ENCODE measurements at places on chromosomes 1 and 21. TPM values are rescaled to one million over a fixed set of nuclear protein-coding genes. Genes with fewer than 3 reads are reported as not detected.

- DNase-seq: no peak
- no peak overlapping the region for H3K27ac ChIP-seq
- peaks cover 7% of the 10 kb centered on the region for H3K27me3 ChIP-seq
- peaks cover 6% of the 10 kb centered on the region for H3K4me1 ChIP-seq
- no peak overlapping the region for H3K4me3 ChIP-seq
Observed at GRCh38 chr1:26075421-26076144, 8.2 kb upstream of the TRIM63 start.

DNA sequence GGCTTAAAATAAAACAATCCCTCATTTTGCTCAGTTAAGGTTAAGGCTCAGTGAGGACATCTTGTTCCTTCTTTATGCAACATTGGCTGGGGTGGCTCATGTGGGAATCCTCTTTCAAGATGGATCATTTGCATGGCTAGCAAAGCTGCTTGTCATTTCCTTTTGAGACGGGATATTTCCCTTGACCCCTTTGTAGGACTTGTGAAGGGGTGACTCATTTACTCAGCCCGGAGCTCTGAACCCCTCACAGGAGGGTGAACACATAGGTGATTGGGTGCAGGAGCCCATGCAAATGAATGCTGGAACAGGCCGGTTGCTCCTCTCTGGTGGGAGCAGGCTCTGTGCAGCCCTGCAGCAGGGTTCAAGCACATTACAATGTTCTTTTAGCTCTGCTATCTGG, 15.8 kb upstream of the C8A start:
- H3K27ac ChIP-seq: no peak overlapping the region
- H3K4me1 ChIP-seq: no peaks in the 10 kb centered on the region
- H3K4me3 ChIP-seq: no peak overlapping the region
- no peaks in the 10 kb centered on the region for H3K36me3 ChIP-seq
- H3K27me3 ChIP-seq: no peaks in the 10 kb centered on the region

GRCh38 chr1:217626321-217626720, 4.6 kb downstream of the GPATCH2 start:
- H3K27ac ChIP-seq: no peak overlapping the region
- no peak for DNase-seq
- no peaks in the 10 kb centered on the region for H3K36me3 ChIP-seq
- H3K27me3 ChIP-seq: no peaks in the 10 kb centered on the region
- peaks cover 8% of the 10 kb centered on the region for H3K4me1 ChIP-seq

The GON4L gene
- total RNA-seq: 46.1 TPM
